HCT116 (cell line): ENCODE measurements at places on chromosomes 6 and 20. TPM values are rescaled to one million over a fixed set of nuclear protein-coding genes. Genes with fewer than 3 reads are reported as not detected.

DNA sequence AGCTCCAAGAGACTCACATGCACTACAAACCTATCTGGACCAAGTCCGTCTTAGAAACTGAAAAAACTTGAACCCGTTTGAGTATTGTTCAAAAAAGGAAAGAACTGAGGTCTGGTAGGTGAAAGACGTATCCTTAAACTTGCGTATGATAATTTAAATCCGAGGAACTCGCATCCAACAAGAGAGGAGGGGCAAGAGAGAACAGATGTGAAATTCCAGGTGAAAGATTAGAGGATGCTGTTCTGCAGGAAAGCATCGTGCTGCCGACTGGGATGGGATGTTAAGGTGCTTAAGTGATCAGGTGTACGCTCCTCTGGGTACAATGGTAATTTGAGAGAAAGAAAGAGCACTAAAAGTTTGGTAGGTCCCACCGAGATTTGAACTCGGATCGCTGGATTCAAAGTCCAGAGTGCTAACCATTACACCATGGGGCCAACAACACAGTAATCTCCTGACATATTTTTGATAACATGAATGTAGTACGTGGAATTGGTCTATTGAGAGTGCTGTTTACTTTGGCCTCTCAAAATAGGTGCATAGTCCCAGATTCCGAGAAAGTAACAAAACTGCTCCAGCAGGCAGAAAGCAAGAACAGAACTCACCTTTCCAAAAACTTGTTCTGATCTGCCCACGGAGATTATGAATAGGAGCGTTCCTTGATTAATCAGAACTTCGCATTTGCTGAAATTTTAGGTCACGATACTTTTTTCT, 53.5 kb upstream of the BTN3A2 start:
- peaks cover 22% of the 10 kb centered on the region for H3K4me1 ChIP-seq
- 0 out of 2 replicates have a peak overlapping the region, but pooled peaks have one; percentile 7 for H3K4me3 ChIP-seq
- DNase-seq, result peak; percentile 71
- H3K36me3 ChIP-seq, result no peaks in the 10 kb centered on the region
- peak overlapping the region; percentile 44; the same call in 1 of the 2 replicates for H3K27ac ChIP-seq
- H3K27me3 ChIP-seq, result no peaks in the 10 kb centered on the region

DNA sequence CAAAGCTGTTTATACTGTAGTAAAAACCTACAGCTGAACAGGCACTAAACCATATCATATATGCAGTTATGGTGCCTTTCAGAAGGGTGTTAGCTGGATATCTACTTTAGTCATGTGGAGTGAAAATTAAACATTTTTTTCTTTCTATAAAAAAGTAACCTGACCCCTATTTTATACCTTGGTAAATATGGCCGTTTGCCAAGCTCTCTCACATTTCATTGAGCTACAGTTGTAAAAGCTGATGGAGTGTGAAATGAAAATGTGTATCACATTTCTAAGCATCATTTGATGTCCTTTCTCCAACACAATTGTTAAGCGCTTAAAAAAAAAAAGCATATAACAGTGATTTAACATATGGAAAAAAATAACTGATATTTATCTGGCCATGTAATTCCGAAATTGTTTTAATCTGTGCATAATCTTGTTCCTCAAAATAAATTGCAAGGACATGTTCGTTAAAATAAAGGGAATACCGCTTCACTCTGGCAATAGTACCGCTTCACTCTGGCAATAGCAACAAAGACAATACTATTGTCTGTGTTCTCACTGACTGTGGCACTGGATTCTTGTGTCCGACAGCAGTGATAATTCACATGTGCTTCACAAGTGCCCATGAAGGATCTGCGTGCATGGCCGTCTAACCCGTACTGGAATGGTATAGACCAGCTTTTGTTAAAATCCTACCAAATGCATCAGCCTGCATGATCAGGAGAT, 391.8 kb upstream of the SOX4 start:
- DNase-seq, result no peak
- no peak overlapping the region for H3K27ac ChIP-seq
- no peaks in the 10 kb centered on the region for H3K36me3 ChIP-seq
- H3K4me3 ChIP-seq, result no peak overlapping the region
- H3K27me3 ChIP-seq, result no peaks in the 10 kb centered on the region

DNA sequence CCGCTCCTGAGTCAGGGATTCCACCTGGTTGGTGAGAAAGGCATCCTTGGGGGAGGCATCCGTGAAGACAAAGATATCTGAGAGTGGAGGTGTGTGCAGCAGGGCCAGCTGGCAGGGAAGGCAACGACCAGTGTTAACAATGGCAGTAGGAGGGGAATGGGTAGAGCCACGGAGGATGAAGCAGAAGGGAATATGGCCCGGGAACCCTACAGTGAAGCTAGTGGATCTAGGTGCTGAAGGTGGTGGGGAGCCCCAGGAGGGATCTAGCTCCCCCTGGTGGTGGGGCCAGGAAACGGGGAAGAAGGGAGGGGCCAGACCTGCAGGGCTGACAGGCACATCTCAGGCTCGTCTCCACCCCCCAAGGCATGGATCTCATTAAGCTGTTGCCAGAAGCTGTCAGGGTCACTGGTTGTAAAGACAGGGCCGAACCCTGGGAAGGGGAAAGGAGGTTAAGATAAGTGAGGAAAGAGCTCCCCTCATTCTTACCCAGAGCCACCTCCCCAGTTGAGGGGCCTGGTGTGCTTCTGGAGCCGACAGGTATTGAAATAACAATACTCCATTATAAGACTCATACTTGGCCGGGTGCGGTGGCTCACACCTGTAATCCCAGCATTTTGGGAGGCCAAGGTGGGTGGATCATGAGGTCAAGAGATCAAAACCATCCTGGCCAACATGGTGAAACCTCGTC, 7.3 kb downstream of the VWA7 start:
- no peak overlapping the region for H3K27ac ChIP-seq
- H3K4me1 ChIP-seq, result peaks cover 38% of the 10 kb centered on the region
- no peaks in the 10 kb centered on the region for H3K36me3 ChIP-seq
- H3K4me3 ChIP-seq, result no peak overlapping the region
- no peaks in the 10 kb centered on the region for H3K27me3 ChIP-seq

GRCh38 chr20:44856856-44857448, 28.6 kb upstream of the YWHAB start:
- H3K4me3 ChIP-seq, result no peak overlapping the region
- H3K27ac ChIP-seq, result no peak overlapping the region
- H3K4me1 ChIP-seq, result peaks cover 4% of the 10 kb centered on the region
- no peaks in the 10 kb centered on the region for H3K36me3 ChIP-seq
- no peaks in the 10 kb centered on the region for H3K27me3 ChIP-seq

GRCh38 chr20:62350098-62350628, 16.9 kb downstream of the LAMA5 start:
- H3K4me3 ChIP-seq, result peak overlapping the region; percentile 19
- peaks cover 35% of the 10 kb centered on the region; the same call in 1 of the 2 replicates for H3K36me3 ChIP-seq
- H3K27me3 ChIP-seq, result no peaks in the 10 kb centered on the region
- peaks cover 48% of the 10 kb centered on the region for H3K4me1 ChIP-seq
- DNase-seq, result peak; percentile 87
- peak overlapping the region; percentile 99 for H3K27ac ChIP-seq

DNA sequence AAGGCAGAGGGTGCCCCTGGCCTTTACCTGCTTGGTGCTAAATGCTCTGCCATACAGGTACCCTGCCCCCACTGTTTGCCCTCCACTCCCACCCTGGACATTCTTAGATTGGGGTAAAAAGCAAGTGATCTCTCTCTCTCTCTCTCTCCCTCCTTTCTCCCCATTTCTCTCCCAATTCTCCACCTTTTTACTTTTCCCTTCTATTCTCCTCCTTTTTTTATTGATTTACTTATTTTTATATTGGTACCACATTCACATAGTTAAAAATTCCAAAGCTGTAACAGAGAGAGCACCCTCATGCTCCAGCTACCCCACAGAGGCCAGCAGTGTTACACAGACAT, 37.7 kb upstream of the ID1 start:
- H3K27ac ChIP-seq, result peak overlapping the region; percentile 98
- H3K36me3 ChIP-seq, result no peaks in the 10 kb centered on the region
- DNase-seq, result no peak
- H3K4me1 ChIP-seq, result peaks cover 98% of the 10 kb centered on the region

DNA sequence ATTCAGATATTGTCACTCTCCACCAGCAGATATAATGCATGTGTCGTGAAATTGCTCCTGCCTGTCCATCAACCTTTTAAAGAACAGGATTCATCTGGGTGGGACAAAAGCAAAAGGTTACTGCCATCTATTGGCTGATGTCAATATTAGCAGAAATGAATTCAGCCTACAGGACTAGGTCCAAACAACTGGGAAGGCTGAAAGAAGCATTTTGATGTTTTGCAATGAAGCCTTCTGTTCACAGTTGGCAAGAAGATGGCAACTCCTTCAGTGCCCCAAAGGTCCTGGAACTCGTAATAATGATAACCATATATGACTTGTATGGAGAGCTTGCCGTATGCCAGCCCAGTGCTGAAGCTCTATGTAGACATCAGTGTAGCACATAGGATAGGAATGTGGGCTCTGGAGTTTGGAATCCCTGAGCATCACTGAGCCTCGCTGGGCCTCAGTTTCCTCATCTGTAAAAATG, 7.5 kb downstream of the BCAS1 start:
- peaks cover 20% of the 10 kb centered on the region for H3K4me1 ChIP-seq
- H3K36me3 ChIP-seq, result no peaks in the 10 kb centered on the region
- no peak overlapping the region for H3K27ac ChIP-seq
- peak; percentile 42 for DNase-seq

DNA sequence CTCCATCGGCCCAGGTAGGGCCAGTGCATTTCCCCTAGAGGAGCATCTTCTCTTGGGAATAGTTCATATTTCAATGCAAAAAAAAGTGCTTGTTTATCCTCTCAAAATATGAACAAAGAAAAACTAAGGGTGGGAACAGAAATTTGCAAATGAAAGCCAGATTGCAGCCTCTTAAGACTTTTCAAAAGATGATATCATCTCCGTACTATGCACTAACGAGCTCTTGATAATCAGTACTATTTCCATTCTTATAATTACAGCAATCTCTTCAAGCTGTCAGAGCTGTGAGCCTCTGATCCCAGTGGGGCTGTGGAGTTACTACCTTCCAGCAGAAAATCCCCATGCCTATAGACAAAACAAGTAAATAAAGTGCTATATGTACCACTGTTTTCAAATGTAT, 77.1 kb downstream of the SOD2 start:
- no peaks in the 10 kb centered on the region for H3K27me3 ChIP-seq
- H3K4me3 ChIP-seq, result no peak overlapping the region
- no peaks in the 10 kb centered on the region for H3K36me3 ChIP-seq
- no peak overlapping the region for H3K27ac ChIP-seq
- DNase-seq, result no peak
- no peaks in the 10 kb centered on the region for H3K4me1 ChIP-seq

DNA sequence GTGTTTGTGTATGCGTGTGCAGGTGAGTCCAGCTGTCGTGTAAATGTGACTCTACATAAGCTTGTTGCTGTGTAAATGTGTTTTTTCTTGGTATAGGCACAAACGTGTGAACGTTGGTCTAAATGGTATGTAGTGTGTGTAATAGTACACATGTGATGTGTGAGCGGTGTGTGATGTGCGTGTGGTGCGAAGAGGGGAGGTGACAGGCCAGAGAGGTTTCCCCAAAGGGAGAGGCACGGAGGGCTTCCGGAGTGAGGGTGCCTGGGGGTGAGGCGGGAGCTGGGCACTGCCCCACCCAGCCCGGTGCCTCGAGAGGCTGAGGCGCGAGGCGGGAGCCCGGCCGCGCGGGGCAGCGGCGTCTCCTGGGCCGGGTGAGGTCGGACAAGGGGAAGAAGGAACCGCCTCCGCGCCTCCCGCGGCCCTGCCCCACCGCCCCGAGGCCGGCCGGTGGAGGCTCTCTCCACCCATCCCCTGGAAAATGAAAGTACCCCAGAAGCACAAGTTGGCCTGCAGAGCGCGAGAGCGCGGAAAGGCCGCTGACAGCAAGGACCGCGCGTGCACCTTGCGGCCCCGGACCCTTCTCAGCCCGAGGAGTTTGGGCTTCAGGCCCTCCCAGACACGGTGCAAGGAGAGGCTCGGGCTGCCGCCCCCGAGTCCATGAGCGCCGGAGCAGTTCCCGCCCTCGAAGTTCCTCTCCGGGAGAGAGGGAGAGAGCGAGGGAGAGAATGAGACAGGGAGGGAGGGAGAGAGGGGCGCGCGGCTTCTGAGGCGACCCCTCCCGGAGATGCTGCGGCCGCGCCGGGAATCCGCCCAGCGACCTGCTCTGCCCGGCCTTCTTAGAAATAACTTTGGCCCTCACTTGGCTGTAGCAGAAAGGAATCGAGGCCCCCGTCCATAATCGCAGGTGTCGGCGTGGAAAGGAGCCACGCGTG, 43.2 kb upstream of the OSTM1 start:
- no peaks in the 10 kb centered on the region for H3K36me3 ChIP-seq
- no peaks in the 10 kb centered on the region for H3K27me3 ChIP-seq
- no peak for DNase-seq
- no peak overlapping the region for H3K27ac ChIP-seq
- H3K4me1 ChIP-seq, result no peaks in the 10 kb centered on the region

DNA sequence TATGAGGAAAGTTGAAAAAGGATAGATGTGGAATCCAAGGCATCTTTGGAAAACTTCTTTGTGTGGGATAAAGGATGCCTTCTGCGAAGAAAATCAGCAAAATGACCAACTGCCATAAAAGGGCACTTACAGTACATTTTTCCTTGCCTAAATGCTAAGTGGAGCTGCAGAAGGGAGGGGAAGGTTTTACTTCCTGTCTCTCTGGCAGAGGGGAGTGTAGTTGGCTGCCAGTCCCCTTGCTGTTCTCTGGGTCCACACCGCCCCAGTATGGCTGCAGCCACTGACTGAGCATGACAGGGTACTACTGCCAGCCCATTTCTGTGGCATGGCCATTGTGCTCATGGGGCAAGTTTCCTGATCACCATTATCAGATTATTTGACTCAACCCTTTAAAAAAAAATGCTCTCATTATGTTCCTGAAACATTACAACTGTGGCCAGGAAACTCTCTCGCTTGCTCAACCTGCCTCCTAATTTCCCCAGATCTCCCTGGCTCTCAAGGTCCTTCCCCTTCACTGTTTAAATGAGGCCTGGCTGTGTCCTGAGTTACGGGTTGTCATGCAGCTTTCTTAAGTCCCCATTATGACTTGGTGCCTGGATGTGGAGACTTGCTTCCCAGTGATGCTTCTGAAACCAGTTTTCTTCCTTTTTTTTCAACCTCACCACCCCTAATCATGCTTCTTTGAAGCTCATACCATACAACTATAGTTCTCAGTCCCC, 34.5 kb upstream of the FAM184A start:
- DNase-seq, result no peak
- no peaks in the 10 kb centered on the region for H3K27me3 ChIP-seq
- H3K4me3 ChIP-seq, result no peak overlapping the region
- H3K36me3 ChIP-seq, result no peaks in the 10 kb centered on the region
- H3K4me1 ChIP-seq, result no peaks in the 10 kb centered on the region

- H3K36me3 ChIP-seq, result no peaks in the 10 kb centered on the region
- H3K27ac ChIP-seq, result no peak overlapping the region
- no peak overlapping the region for H3K4me3 ChIP-seq
Observed at GRCh38 chr20:63117151-63117550, 98.8 kb downstream of the YTHDF1 start.

DNA sequence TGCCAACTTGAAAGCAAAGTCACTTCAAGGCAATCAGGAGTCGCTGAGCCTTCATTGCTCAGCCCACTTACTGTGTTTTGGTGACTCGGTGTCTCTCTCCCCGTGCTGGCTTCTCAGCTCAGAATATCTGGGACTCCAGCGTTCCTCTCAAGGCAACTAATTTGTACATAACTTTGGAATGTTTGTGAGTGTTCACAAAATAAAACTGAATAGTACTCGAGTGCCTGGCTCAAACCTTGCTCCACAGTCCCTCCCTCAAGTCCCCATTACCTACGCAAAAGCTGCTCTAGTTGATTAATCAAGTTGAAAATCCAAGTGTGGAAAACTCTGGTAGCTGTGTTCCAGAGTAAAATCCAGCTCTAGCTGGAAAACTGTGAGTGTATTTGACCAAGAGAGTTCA, 8.6 kb downstream of the IPCEF1 start:
- H3K36me3 ChIP-seq, result no peaks in the 10 kb centered on the region
- no peak overlapping the region for H3K27ac ChIP-seq
- no peaks in the 10 kb centered on the region for H3K4me1 ChIP-seq
- H3K27me3 ChIP-seq, result no peaks in the 10 kb centered on the region
- no peak for DNase-seq

ADGRF5 gene
- total RNA-seq, result 0.17 TPM

FAM209A gene
- 0.34 TPM for total RNA-seq

KCNB1 gene
- total RNA-seq, result 0.79 TPM

CD2AP gene
- 43.8 TPM for total RNA-seq

SMIM26 gene
- 80.1 TPM for total RNA-seq
